ENCODE measurements at places on chromosomes 12 and 14. TPM values are rescaled to one million over a fixed set of nuclear protein-coding genes. Genes with fewer than 3 reads are reported as not detected.

DNA sequence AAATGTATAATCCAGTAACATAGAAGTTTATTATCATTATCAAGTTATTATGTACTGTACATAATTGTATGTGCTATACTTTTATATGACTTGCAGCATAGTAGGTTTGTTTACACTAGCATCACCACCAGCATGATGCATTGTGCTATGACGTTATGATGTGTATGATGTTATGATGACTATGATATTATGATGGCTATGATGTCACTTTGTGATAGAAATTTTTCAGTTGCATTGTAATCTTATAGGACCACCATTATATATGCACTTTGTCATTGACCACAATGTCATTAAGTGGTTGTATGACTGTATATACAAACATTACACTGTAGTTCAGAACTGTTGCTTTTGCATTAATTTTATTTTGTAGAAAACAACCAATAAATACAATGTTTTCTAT, 173.4 kb downstream of the PPFIA2 start:
- no peak for DNase-seq

DNA sequence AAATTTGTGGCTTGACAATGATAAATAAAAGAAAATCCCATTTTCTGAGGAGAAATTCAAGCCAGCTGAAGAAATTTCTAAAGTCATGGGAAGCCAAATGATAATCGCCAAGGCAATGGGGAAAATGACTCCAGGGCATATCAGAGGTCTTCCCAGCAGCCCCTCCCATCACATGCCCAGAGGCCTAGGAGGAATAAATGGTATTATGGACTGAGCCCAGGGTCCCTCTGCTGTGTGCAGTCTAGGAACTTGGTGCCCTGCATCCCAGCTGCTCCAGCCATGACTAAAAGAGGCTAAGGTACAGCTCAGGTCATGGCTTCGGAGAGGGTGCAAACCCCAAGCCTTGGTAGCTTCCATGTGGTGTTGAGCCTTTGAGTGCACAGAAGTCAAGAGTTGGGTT, 4.4 kb downstream of the CLEC12A start:
- DNase-seq: no peak

GRCh38 chr14:33348510-33348909, 409.8 kb downstream of the NPAS3 start:
- DNase-seq: no peak

GRCh38 chr14:58364316-58364715, 31.4 kb upstream of the TOMM20L start:
- DNase-seq: no peak

- DNase-seq: no peak
Observed at GRCh38 chr14:98945611-98946570, 326.1 kb downstream of the BCL11B start.

DNA sequence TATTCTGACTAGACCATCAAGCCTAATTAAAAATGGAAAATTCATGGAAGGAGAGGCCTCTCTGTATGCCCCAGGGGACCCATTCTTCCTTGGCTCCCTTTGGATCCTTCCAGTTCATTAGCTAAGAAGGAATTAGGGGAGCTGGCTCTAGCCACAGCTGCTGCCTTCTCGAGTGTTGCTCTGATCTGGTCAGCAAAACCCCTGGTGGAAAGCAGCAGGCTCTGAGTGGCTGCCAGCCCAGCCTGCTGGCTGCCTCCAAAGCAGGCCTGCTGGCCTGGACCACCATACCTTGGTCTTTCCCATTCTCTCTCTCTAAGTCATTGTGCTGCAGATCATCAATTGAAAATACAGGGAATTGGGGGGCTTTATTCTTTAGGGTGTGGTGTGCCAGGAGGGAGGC, 29.0 kb upstream of the AKAP6 start:
- DNase-seq: no peak

DNA sequence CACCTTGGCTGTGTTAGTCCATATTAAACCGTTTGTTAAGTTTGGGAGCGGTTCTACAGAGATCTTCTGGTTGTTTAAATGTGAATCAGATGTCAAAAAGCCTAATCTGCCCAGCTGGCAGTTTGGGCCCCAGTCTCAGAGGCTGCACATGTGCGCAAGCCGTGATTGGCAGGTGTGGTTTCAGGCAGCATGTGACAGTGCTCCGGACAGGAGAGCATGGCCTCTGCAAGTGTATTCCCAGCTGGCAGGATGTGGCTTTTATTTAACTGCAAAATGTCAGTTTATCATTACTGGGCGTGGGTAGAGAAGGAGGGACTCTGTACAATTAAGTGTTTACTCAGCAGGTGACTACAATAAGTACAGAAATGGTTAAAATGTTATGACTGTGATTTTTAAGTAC, 77.5 kb downstream of the PELI2 start:
- peak; percentile 84 for DNase-seq

- DNase-seq: no peak
Observed at GRCh38 chr14:89672636-89673511, 255.8 kb upstream of the FOXN3 start.

MSI1 gene
- not detected for total RNA-seq

FBLN5 gene
- 1.9 TPM for total RNA-seq

CSAD gene
- total RNA-seq: 7.3 TPM

Measured in hematopoietic multipotent progenitor cell (in vitro differentiated cells).